Lower leg skin (tissue), 4 donors: ENCODE measurements at places on chromosomes 2 and 18.

DNA sequence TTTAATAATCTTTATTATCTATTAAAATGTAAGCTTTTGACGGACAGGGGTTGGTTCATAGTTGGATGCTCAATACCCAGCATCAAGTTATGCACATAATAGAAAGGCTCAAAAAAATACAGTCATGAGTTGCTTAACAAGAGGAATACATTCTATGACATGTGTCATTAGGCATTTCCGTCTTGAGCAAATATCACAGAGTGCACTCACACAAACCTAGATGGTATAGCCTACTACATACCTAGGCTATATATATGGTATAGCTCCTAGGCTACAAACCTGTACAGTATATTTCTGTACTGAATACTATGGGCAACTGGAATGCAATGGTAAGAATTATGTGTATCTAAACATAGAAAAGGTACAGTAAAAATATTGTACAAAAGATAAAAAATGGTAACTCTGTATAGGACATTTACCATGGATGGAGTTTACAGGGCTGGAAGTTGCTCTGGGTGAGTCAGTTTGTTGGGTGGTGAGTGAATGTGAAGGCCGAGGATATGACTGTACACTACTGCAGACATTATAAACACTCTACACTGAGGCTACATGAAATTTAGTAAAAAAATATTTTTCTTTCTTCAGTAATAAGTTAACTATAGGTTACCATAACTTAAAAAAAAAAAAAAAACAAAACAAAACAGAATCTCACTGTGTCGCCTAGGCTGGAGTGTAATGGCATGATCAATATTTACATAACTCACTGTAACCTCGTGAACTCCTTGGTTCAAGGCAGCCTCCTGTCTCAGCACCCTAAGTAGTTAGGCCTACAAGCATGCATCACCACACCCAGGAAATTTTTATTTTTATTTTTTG, 201.2 kb downstream of the NBAS start:
- no peak for DNase-seq

DNA sequence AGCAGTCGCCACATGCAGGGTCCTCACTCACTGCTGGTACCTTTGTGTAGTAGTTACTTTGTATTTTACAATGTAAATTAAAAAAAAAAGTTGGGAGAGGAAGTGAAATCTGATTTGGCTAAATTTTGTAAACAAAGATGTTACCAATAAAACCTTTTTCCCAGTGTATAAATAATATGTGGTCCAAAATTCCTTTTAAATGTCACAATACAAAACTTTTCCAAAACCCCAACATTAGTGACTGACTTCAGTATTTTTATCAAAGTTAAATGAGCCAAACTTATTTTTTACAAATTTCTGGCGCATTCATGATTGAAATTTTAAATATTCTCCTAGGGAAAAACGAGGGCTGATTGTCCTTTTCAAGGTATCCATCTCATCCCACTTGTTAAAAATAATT, 239.9 kb downstream of the AGAP1 start:
- DNase-seq = no peak

- no peak for DNase-seq
These were observed 8.3 kb downstream of the TCF4 start for GRCh38 chr18:55579501-55580270.

- DNase-seq = no peak
These were observed 43.6 kb upstream of the ZNF804A start for GRCh38 chr2:184554736-184555135.

DNA sequence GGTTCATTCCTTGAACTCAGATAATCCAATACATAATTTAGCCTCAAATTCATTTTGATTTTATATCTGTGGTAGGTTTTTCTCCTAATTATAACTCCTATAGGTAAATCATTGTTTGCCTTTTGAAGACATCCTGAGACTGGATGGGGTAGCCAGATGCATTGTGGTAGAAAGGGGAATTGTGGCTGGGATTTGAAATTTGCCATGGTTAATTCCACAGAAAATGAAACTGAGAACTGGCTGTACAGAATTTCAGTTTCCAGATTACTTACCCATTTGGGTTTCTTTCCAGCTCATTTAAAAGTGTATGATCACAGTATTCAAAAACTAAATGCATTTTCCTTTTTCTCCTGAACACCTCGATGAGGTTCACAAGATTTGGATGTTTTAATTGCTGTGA, 18.2 kb downstream of the CDKL4 start:
- DNase-seq = no peak

- no peak for DNase-seq
These were observed 4.6 kb downstream of the DSC2 start for GRCh38 chr18:31097666-31098065.

DNA sequence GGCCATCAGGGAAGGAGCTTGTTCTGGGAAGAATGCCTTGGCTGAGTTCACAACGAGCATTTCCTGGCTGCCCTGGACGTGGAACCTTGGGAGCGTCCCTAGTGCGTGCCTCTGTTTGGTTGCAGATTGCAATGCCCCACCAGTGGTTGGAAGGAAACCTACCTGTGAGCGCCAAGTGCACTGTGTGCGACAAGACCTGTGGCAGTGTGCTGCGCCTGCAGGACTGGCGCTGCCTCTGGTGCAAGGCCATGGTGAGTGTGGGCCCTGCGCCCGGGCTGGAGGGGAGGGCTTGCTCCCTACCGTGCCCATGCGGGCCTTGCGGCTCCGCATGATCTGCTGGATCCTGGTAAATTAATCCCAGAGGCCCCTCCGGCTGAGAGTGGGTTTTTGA, 81.9 kb downstream of the DGKD start:
- no peak for DNase-seq

- no peak for DNase-seq
These were observed 1.3 kb upstream of the CYP26B1 start for GRCh38 chr2:72148837-72149555.

- no peak for DNase-seq
These were observed 105.3 kb upstream of the ACVR2A start for GRCh38 chr2:147739508-147739907.

DNA sequence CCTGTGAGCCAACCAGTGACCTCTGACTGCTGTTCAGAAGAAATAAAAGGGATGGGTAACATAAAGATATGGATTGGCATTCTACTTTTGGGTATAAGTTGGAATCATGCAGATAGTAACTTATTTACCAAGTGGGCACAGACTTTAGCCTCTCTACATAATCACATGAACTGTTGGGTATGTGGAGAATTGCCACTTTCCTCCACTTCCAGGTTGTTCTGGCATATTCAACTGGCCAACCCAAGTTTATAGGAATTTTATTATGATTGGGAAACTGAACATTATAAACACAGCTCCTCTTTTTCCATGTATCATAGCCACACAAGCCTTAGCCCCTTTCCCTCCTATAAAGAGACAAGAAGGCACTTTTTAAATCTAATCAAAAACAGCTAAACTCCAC, 179.3 kb downstream of the RNF152 start:
- DNase-seq = no peak

- no peak for DNase-seq
These were observed 613 bp downstream of the COL5A2 start for GRCh38 chr2:189178726-189179569.

GRCh38 chr2:223383315-223383714, 218.8 kb downstream of the SCG2 start:
- DNase-seq = no peak

- no peak for DNase-seq
These were observed 7.0 kb downstream of the SPEG start for GRCh38 chr2:219441451-219442255.

GRCh38 chr2:216369821-216370220, 2.5 kb downstream of the MARCHF4 start:
- DNase-seq = no peak

- DNase-seq = no peak
These were observed 269.2 kb downstream of the NYAP2 start for GRCh38 chr2:225668606-225669266.

GRCh38 chr2:235295831-235296230, 198.0 kb upstream of the AGAP1 start:
- no peak for DNase-seq

GRCh38 chr18:57780318-57780705, 22.8 kb downstream of the ATP8B1 start:
- DNase-seq = no peak

DNA sequence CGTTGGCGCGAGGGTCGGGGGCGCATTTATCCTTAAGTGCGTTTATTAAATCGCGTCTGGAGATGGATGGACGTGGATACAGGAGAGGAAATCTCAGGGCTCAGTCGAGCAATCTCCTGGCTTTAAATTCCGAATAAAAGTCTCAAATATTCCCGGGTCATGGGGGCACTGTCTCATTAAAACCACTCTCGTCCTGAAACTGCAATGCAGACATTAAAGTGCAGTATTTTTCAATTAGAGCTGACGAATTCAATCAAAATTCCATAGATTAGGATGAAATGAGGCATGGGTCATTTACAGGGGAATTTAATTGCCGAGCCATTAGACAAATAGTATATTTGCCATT, 10.7 kb upstream of the GBX2 start:
- no peak for DNase-seq

DNA sequence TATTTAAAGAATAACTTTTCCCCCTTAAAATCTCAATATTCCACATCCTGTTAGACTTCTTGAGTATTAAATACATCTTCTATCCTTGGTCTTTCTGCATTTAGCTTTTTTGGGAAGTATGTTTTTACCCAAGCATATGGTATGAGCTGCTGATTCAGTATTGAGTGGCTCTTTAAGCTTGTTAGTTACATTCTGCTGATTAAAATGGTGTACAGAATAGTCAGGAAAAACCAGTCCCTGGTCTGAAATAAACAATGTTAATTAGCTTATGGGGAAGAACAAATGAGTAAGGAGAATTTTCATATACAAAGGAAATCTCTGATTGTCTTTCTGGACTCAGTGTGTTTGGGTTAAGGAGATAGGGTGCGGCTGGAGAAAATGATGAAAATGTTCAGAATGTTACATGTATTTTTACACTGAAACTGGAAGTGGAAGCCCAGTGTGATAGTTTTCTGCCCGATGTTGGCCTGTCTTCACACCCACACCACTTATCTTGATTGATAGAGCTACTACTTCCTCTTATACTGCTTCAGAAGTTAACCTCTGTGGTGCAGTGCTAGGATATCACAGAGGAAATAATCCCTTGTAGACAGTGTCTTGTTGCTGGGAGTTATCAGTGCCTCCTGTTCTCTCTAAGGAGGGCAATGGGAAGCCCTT, 84.0 kb downstream of the MSH2 start:
- no peak for DNase-seq

DNA sequence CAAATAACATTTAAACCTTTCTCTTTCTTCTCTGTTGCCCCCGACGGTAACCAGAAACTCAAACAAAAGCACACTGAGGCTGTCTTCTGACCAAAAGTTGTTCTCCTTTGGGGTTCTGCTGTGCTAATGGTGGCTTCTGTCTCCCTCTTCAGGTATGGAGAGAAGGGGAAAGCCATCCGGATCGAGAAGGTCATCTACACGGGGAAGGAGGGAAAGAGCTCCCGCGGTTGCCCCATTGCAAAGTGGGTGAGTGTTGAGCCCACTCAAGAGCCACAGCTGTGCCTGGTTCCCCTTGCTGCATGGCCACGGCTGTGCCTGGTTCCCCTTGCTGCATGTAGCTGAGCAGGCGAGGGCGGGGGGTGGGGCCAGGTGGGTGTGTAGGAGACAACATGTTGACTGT, 67.4 kb downstream of the BOLA3 start:
- no peak for DNase-seq

GRCh38 chr2:204946892-204947291, 401.6 kb downstream of the PARD3B start:
- no peak for DNase-seq

- no peak for DNase-seq
These were observed 13.4 kb downstream of the MEIS1 start for GRCh38 chr2:66448136-66448991.

- DNase-seq = no peak
These were observed 319.0 kb downstream of the STK39 start for GRCh38 chr2:167928434-167928833.

DNA sequence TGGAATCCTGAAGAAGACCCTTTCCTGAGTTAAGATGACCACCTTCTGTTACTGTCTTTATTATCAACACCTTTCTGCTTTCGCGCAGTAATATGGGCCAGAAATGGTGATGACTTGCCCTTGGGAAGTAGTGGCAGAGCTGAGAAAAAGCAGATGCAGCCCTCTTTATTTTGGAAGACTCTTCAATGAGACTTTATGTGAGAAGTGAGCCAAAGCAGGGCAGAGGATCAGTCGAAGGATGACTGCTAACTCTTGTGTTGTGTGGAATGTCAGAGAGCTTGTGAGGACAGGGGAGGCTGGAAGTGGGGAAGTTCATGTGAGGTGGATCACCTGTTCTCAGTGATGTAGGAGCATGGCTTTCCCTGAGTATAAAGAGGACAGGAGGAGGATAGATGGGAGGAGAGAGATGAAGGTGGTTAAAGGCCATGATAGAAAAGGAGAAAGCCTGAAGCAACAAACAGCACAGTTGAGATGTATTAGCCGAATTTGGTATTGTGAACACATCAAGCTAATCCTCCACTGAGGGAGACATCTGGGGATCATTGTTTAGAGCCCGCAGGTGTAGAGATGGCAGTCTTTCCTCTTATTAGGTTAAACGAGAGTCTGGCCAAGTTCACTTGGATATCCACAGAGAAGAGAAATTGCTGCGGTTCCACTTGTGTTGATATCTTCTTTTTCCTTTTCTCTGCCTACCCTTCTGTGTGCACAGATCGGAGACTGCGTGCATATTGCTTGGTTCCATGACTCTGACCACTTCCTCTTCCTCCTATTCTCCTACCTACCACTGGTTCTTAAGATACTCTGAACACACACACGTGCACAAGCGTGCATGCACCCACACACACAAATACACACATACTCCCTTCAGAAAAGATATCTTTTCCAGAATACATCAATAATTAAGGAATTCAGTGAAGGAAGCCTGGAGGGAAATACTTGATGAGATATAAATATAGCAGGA, 67.4 kb downstream of the SLC9A2 start:
- DNase-seq = no peak

DNA sequence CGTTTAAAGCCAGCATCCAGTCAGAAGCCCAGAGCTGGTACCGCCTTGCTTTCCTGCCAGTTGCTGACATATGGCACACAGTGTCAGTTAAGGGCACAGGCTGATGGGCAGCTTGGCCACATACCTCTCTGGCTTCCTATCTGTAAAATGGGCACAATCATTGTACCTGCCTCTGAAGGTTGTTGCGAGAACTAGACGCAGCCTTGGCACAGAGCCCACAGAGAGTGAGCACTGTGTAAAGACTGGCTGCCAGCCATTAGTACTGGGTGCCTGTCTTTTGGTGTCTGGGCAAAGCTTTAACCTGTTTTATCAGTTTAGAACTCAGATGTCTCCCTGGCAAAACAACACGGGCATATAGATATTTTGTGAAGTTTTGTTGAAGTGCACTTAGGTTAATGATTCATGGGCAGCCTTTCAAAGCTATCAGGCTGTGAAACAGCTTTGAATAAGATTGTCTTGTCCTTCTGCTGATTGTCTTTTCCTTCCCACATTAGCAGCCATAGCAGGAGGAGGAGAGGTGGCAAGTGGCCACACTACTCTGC, 269.5 kb downstream of the NEDD4L start:
- peak; percentile 71 for DNase-seq

GRCh38 chr18:8374676-8375075, 234.6 kb upstream of the RAB12 start:
- DNase-seq = no peak

GRCh38 chr2:26860211-26860850, 12.4 kb downstream of the DPYSL5 start:
- no peak for DNase-seq

- DNase-seq = peak; percentile 83
These were observed 186.9 kb downstream of the GFPT1 start for GRCh38 chr2:69200107-69200520.

GRCh38 chr2:45771261-45771660, 119.8 kb downstream of the PRKCE start:
- peak; percentile 33 for DNase-seq

GRCh38 chr2:172085460-172086159, at the start of gene DLX1:
TSS of gene DLX1 (plus strand) at chr2:172085507. CDS start at chr2:172085678, 171 bp downstream.
- no peak for DNase-seq

GRCh38 chr18:5237083-5237722, 40.1 kb upstream of the AKAIN1 start:
- DNase-seq = no peak
